ENCODE measurements at places on chromosomes 2 and 18.

GRCh38 chr2:114160263-114160981, 270.5 kb downstream of the ACTR3 start:
- no peak for DNase-seq

DNA sequence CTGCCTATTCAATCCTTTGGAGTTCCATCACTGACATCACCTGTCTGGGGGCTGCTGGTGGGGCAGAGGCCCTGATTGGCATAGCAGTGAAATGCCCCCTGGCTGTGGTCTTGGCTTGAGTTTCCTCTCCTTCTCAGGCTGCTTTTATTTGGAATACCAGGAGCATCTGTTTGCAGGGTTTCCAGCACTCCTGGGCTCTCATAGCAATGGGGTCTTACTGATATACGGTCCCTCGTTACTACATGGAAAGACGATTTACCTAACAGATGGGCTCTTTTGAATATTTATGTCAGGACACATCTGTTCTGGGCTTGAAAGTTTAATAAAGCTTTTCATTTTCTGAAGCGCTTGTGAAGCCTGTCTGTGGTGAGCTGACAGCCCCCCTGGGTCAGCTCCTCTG, 230.3 kb downstream of the SLC4A3 start:
- no peak for DNase-seq

DNA sequence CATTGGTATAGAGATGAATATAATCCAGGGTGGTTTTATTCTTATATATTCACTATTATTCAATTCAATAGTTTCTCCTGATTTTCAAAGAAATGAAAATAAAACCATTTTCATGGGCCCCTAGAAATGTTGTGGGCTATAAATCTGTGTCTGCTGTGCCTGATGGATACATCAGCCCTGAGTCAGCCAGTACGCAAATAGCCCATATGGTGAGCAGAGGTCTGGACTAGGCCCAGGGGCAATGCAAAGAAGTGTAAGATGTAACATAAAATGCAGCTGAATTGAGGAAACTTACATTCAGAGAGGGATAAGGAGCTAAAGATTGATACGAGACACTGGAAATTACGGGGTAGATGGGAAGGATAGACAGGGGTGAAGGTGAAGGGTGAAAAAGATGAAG, 122.5 kb downstream of the MAIP1 start:
- DNase-seq, result no peak

DNA sequence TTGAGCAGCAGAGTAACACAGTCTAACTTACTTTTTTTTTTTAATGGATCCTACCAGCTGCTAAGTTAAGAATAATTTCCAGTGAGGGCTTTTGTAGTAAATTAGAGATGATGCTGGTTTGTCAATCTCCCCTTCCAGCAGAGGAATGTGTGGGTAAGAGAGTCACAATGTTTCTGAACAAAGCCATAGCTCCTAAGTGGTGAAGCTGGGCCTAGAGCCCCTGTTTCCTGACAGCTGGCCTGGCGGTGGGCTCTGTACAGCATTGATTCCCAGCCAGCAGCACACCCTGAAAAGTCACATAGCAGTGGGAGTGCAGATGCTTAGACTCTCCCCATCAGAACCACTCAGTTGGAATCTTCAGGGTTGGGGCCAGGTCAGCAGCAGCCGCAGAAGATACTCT, 24.4 kb downstream of the CAPG start:
- DNase-seq, result no peak

- DNase-seq, result no peak
These were observed 11.7 kb upstream of the LGALSL start for GRCh38 chr2:64442277-64442676.

- DNase-seq, result no peak
These were observed 436.2 kb downstream of the SUCLG1 start for GRCh38 chr2:84022810-84023431.

GRCh38 chr18:43949291-43949690, 672.0 kb upstream of the SYT4 start:
- DNase-seq, result no peak
